Daoy (cell line): ENCODE measurements at places on chromosomes 12 and 14.
A peak's percentile ranks its signal among the peaks of the same experiment; 100 is the strongest.

DNA sequence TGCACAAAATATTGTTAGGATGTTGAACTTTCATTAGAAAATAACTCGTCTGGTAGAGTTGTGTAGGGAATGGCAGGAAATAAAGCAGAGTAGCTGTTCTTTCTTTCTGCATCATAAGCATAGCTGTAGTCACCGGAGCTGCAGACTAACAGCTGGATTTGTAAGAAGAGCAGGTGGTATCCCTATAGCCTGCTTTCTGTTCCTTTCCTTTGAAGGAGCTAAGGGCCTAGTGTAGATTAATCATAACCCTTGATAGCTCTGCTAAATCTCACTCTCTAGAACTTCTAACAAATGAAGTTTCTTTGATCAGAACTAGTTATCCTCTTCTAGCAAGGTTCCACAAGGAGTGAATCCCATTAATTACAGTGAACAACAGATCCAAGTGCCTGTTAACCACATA is 3.5 kb downstream of the LMO3 start:
- DNase-seq, result no peak

DNA sequence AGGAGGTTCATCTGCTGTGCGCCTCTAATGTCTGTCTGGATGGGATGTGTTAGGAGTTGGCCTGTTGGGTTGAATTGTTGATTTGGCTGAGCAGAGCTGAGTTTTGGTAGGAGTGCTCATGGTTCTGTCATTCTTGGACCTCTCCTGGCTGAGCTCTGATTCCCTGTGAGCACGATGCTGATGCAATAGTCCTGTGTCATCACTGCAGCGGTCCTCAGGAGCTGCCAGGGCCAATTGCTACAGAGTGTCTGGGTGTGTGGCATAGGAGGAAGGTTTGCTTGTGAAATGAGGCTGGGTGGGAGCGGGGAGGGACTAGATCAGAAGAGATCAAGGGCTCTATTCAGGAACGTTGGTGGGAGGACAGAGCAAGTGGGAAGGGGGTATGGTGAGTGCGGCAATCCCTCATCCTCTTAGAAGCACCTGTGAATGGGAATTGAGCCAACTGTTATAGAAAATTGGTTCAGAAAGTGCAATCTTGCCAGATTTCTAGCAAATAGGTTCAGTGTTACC is 21.2 kb downstream of the PEX5 start:
- no peak for DNase-seq

DNA sequence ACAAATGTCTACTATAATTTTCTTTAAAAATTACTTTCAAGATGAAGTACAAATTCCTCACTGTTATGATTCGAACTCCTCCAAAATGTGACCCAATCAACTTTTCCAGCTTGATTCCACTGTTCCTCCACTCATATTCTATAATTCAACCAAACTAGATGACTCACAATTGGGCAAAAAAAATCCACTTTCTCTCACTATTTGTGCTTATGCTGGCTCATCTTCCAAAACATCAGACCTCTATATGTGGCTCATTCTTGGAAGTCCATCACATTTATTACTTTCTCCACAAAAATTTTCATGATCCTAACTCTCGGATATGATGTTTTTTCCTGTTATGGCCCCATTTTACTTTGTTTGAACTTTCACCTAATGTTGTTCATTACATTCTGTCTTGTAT is 26.9 kb upstream of the RXYLT1 start:
- DNase-seq, result no peak

DNA sequence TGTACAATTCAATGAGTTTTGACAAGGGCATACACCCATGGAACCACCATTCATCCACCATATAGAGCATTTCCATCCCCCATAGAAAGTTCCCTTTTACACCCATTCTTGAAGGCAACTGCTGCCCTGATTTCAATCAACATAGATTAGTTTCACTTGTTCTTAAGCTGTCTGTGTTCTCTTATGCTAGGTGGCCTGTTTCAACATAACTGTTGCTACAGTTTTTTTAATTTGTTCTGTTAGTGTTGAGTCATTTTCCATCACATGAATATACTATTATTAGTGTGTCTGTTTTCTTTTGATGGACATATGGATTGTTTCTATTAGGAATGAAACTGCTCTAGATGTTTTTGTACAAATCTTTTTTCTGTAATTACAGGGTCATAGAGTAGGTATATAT is 123.4 kb downstream of the PTPRQ start:
- no peak for DNase-seq

GRCh38 chr14:23124337-23124954 is 5.4 kb upstream of the CEBPE start:
- no peak for DNase-seq

DNA sequence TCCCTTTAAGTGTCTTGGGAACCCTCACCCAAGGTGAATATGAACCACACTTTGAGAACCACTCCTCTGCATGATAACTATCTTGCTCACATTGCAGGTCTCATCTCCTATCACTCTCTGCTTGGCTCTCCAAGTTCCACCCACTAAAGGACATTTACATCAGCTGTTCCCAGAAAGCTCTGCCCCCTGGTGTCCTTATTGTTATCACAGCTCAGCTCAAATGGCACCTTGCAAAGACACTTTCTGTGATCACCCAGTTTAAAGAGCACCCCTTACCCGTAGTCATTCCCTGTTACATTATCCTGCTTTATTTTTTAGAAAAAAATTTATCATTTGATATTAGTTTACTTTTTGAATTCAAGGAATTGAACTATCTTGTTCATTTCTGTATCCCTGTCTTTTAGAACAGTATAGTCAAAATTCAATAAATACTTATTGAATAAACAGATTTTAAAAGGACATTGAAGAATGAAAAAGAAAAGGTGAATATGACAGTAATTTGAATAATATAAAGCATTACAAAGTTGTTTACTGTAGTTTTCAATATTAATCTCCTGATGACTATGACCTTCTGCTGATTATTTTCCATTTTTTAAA is 20.5 kb upstream of the GUCY2C start:
- peak; percentile 21 for DNase-seq

- DNase-seq, result peak; percentile 91
Measured at GRCh38 chr14:37172024-37172869, at the start of gene SLC25A21. Gene SLC25A21 (minus strand): TSS chr14:37172606.

DNA sequence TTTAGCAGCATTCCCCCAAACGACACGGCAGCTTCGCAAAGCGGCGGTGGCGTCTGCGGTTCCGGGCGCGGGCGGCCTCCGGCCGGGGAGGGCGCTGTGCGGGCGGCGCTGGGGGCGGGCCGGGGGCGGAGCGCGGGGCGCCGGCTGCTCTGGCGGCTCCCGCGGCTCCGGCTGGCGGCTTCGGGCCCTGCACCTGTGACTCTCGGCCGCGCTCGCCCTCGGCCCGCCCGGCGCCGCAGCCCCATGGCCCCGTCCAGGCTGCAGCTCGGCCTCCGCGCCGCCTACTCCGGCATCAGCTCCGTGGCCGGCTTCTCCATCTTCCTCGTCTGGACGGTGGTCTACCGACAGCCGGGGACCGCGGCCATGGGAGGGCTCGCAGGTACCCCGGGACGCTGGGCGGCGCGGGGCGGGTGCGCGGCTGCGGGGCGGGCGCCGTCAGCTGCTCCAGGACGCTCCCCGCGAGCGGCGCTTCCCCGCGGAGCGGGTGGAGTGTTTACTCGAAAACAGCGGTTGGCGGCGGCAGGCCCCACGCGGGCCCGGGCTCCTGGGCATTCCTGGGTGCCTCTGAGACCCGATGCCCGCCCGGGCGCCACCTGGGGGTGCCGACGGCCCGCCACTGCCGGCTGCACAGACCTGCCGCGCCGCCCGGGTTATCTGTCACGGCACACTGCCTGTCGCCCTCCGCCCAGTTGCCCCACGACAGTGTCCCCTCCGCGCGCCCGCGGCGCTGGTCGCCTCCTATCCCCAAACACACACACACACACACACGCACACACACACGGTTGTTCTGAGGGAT is at the start of gene SLC48A1:
TSS of gene SLC48A1 (plus strand) at position 177 of the 796 bp plus-strand sequence. CDS start at position 244, 67 bp downstream.
- peak; percentile 80 for DNase-seq

DNA sequence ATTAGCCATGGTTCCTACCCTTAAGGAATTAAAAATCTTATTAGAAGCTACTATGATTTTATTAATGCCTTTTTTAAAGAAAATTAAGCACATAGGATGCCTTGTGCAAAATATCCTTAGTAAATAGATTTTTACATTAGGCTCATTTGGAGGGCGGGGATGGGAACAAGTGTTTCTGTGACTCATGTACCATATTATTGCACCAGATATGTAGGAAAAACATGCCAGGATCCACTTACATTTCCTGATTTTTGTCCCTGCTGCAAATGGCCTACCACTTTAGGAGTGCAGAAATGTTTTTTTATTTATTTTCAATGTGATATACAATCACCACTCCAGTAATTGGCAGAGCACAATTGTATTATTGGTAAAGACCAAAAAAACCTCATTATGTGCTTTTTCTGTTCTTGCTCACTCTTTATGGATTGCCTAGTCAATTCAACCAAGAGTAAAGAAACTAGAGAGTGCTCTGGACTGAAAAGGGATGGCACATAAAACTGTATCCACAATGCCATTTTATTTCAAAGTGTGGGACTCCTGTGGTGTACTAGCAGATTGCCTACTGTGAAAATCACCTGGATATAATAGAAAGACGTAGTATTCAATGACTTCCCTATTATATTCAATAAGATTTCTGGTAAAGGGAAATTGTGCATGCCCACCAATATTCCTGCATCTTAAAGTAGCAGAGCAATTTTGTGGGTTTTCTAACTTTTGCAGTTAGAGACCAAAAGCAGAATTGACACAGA is 86.9 kb downstream of the ANO6 start:
- DNase-seq, result no peak

- no peak for DNase-seq
Measured at GRCh38 chr12:7145671-7146070, 15.5 kb downstream of the CLSTN3 start.

GRCh38 chr14:42628602-42629001 is 1021.9 kb downstream of the LRFN5 start:
- no peak for DNase-seq

- DNase-seq, result no peak
Measured at GRCh38 chr14:103328941-103329340, 5.1 kb upstream of the EIF5 start.

- DNase-seq, result peak; percentile 18
Measured at GRCh38 chr12:56469007-56469930, 891 bp downstream of the SPRYD4 start.

DNA sequence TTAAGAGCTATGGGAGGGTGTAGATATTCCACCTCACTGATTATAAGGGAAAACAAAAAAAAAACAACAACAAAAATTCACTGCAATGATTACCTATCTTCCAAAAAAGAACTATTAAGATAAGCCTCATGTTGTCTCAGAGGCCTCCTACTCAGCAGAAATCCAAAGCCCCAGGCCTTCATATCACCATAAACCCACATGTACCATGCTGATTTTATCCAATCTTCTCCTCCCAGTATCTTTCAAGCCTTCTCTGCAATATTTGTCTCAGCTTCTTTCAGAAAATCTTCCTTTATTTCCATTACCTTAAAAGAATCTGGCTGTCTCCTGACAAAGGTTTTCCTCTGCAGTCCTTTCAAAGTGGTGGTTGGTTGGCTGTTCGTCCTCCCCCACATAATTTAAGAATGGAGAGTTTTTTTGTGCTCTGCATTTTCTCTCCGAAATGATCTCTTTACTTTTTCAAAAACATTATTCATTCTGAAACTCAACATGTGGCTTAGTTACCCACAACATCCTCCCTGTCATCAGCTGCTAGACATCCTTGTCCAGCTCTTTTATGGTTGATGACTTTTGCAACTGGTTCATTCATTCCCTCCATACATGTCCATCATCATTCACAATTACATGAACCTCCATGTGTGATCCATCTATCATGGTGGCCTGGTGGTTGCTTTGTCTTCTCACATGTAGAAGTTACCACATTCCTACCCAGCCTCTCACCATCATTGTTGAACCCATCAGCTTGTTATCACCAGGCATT is 2.9 kb upstream of the EPYC start:
- no peak for DNase-seq

DNA sequence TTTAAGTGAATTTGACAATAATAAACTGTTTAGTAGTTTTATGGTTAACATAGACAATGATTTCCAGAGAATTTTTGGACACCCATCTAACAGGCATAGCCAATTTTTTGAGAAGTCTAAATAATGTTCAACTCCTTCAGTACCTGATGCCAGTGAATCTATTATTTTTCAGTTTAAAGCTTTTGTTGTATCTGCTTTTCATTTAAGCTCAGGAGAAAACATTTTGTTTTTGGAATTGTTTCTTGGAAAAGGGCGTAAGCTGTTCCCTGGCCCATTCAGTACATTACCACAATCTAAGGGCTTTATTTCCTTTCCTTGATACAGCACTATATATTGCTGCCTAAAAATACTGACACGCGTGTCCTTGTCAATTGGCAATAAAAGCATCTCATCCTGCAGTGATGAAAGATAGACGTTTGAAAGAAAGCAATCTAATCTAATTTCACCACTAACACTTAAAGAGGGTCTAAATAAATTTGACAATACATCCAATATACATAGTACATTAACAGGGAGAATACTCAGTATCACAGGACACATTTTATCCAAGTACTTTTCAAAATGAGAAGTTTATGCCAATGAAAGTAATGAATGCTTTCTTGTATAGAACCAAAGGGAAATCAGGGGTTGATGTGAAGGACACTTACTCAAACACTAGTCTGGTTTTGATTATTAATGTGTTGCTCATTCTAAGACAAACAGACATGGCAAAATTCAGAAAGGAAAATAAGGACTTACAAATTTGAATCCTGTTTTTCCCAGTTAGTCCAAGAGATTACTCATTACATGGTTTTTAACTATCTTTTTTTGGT is 104.2 kb upstream of the LGR5 start:
- DNase-seq, result no peak

DNA sequence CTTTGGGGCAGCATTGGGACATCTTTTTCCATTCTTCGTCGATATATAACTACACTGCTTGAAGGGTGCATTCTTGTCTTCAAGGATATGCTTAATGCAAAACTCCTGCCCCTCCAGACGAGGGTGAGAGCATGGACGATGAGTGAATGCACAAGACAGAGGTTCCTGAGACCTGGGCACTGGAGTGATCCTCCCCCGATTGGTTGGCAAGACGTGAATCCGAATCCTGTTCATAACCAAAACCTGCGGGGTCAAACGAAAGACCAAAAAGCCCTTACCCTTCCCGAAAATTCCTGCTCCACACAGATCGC is 684 bp downstream of the KANSL2 start:
- no peak for DNase-seq

GRCh38 chr12:70774055-70774454 is 136.8 kb upstream of the PTPRB start:
- DNase-seq, result peak; percentile 83

GRCh38 chr12:27048822-27049752 is 26.7 kb downstream of the MED21 start:
- peak; percentile 61 for DNase-seq

DNA sequence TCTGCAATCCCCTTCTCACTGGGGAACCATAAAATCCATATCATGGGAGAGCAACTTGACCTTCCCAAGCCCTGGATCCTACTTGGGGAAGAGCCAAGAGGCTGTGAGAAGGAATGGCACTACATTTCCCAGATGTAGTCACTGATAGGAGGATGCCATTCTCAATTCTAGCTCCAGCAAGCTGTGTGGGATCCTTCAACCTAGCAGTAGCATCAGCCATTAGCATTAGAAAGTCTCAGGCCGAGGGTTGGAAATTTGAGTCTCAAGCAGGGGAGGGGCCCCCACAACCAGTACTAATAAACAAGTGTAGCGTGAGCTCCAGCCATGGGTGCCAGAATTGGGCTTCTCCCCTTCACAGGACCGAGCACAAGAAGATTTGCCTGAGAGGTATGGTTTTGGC is 84.3 kb upstream of the NELL2 start:
- no peak for DNase-seq
